ENCODE measurements at places on chromosomes 2 and 18.

DNA sequence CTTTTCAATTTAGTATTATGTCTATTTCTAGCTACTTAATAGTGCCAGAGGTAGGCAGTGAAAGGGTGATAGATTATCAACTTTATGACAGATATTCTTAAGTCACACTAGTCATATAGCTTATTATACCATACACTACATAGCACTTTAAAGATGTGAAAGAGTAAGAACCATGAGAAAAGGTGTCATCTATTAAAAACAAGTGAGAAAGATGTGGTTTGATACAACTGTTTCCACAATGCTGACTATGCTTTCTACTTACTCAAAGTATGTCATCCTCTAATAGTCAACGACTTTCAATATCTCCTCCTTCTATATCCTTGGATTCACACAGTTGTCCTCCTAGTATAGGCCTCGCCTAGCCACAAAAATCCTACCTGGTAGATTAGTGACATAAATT, 132.9 kb upstream of the WDSUB1 start:
- no peak for ATAC-seq

DNA sequence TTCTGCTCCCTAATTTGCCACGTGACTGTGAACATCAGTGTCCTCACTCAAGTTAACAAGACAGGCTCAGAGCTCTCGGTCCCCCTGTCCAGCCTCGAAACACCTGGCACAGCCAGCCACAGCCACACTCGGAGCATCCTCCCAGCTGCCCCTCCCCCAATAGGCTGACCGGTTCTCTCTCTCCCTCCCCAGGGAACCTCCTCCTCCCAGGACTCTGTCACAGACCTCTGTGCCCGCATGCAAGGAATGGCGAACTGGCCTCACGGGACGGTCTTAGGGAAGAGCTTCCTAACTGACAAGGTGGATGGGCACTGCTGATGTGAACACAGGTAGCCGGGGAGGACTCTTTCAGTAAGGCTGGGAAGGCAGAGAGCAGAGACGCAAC, 18.8 kb downstream of the CYP26B1 start:
- ATAC-seq: no peak

GRCh38 chr2:7730449-7730848, 813.2 kb downstream of the RNF144A start:
- no peak for ATAC-seq

DNA sequence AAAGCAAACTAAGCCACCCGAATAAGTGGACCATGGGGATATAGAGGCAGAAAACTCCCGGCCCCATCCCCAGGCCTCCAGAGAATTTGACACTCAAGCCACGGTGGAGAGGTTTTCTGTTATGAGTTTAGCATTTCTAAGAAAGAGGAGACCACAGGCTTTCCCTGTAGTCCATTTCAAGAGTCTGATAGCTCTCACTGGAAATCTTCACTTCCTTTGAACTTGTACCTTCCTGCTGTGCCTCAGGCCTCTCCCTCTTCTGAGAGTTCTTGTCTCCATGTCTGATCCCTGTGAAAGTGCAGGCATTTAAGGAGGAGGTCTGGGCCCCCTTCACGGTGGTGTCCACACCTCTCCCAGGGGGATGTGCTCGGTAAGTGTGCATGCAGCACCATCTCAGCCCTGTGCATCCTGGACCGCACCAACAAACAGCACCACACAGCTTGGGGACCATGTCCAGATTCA, 113.7 kb downstream of the BCL2 start:
- ATAC-seq: no peak

DNA sequence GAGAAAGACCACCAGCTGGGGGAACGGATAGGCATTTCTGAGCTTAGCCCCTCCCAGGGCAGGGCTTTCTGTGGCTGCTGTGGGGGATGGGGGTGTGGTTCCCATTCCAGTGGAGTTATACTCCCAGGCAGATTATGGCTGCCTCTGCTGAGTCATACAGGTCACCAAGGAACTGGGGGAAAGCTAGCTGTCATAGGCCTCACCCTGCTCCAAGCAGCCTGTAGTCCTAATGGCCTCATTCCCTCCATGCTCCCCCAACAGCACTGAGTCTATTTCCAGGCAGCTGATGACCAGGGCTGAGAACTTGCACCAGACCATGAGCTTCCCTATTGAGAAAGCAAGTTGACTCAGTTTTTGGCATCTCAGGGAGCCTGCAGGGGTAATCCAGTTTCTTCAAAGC, 87.1 kb downstream of the GPR39 start:
- ATAC-seq: no peak

DNA sequence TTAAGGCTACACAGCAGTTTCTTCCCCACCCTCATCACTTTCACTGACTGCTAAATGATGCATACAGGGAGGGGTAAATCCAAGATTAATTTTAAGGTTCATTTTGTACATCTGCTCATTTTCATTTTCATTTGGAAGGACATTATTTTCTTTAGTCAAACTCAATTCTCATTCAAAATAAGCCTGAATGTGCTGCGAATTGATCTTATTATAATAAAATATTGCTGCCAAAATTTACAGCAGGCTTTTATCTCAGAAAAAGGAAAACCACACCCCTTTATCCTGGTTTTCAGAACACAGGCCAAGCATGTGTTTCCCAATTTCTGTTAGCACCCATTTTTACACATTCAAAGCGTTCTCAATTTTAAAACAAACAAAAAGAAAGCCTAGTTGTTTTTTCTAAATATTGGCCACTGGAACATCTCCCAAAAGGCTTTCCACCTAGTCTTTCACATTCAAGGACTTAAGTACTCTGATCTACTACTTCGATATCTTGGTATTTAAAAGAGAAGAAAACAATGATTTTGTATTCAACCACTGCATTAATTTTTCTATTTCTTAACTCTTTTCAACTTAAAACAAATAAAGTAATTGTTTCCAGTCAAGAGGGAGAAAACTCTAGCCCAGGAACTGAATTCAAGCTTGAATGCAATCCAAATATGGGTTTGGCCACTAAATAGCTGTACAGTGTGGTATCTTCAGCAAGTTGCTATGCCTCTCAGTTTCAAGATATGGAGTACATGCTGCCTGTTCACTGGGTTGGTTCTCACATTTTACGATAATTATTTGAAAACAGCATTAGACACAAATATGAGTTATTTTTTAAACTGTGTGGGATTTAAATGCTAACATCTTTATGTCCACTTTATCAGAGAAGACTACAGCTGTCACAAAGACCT, 52.5 kb downstream of the CDH2 start:
- no peak for ATAC-seq

GRCh38 chr2:234564699-234565098, 67.8 kb upstream of the ARL4C start:
- no peak for ATAC-seq

GRCh38 chr2:165008730-165009315, 53.5 kb upstream of the SLC38A11 start:
- no peak for ATAC-seq

GRCh38 chr2:30326497-30326896, 95.2 kb downstream of the LBH start:
- no peak for ATAC-seq

GRCh38 chr2:196719110-196719872, 79.8 kb downstream of the CCDC150 start:
- ATAC-seq: peak; percentile 99

GRCh38 chr18:66495844-66496243, 108.0 kb downstream of the CDH19 start:
- ATAC-seq: peak; percentile 96

- ATAC-seq: peak; percentile 79
These were observed 26.9 kb downstream of the SDC1 start for GRCh38 chr2:20198001-20198400.

GRCh38 chr2:200252265-200253067, 54.0 kb upstream of the SPATS2L start:
- ATAC-seq: peak; percentile 72

DNA sequence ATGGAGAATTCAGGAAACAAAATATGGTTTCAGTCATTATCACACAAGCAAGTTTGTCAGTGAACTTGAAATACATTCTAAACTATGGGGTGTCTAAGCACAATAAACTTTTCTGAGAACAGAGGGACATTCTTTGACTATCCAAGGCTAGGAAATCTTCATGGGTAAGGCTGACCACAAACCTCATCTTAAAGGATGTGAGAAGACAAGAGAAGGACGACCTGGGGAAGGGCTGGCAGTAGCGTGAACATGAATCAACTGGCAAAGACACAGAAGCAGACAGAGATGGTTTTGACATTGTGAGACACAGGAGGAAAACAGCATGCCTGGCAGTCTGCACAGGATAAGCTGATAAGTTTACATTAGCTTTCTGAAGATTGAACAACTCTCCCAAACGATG, 752.4 kb upstream of the SLC8A1 start:
- ATAC-seq: no peak

- no peak for ATAC-seq
These were observed 59.5 kb downstream of the MFSD6 start for GRCh38 chr2:190467575-190468083.

Measured in motor neuron (in vitro differentiated cells).